SW480 (cell line): ENCODE measurements at places on chromosomes 2 and 18.

GRCh38 chr2:179692043-179692442 is 169.4 kb downstream of the ZNF385B start:
- DNase-seq: no peak

GRCh38 chr2:53036196-53036595 is 731.4 kb upstream of the CHAC2 start:
- peak; percentile 4 for DNase-seq

DNA sequence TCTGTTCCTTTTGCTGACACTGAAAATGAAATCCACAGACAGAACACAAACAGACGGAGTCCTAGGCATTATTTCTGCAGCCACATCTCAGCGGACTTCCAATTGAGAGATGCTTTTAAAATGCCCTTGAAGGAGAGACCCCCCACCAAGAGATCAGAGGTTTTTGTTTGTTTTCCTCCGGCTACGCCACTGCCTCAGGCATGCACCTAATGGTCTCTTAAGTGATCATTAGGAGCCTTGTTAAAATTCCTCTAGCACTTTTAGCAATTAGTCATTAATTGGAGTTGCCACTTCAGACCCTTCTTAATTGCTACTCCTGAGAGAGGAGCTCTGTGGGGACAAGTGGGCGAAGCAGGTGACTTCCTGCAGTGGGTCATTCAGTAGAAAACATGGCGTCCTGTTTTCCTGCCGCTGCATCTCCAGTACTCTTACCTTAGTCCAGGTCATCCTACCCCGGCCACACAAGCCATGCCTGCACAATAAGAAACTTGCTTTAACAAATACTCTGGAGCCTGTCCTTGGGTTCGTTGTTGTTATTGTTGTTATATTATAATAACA is 257.7 kb upstream of the CHAC2 start:
- DNase-seq: no peak

- DNase-seq: no peak
Measured at GRCh38 chr2:110973262-110973661, 147.5 kb upstream of the BCL2L11 start.

GRCh38 chr2:83191316-83191715 is 1267.8 kb downstream of the SUCLG1 start:
- DNase-seq: no peak

GRCh38 chr2:45014016-45014702 is 4.9 kb upstream of the SIX2 start:
- peak; percentile 43 for DNase-seq

- DNase-seq: peak; percentile 96
Measured at GRCh38 chr2:9071032-9071431, 67.5 kb upstream of the MBOAT2 start.
